Cortex of kidney (tissue), 1 donor: ENCODE measurements at places on chromosomes 12 and 14.

- DNase-seq, result no peak
Measured at GRCh38 chr12:108568338-108569154, 6.2 kb downstream of the ISCU start.

DNA sequence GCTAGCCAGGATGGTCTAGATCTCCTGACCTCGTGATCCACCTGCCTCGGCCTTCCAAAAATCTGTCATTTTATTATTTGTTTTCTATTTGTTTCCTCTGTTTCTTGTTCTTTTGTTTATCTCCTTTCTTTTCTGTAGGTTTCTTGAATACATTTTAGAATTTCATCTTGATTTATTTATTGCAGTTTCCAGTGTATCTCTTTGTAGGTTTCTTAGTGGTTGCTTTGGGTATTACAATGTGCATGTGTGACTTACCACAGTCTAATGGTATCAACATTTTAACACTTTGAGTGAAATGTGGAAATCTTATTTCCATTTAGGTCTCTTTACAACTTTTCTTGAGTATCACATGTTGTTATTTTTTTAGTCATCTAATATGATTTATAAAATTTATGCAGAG is 29.9 kb upstream of the MUCL1 start:
- DNase-seq, result no peak

- DNase-seq, result no peak
Measured at GRCh38 chr12:32334371-32334777, 65.0 kb upstream of the FGD4 start.

GRCh38 chr12:97027482-97027881 is 120.4 kb downstream of the NEDD1 start:
- DNase-seq, result no peak

- DNase-seq, result no peak
Measured at GRCh38 chr12:75374971-75375370, 15.9 kb upstream of the GLIPR1L2 start.

DNA sequence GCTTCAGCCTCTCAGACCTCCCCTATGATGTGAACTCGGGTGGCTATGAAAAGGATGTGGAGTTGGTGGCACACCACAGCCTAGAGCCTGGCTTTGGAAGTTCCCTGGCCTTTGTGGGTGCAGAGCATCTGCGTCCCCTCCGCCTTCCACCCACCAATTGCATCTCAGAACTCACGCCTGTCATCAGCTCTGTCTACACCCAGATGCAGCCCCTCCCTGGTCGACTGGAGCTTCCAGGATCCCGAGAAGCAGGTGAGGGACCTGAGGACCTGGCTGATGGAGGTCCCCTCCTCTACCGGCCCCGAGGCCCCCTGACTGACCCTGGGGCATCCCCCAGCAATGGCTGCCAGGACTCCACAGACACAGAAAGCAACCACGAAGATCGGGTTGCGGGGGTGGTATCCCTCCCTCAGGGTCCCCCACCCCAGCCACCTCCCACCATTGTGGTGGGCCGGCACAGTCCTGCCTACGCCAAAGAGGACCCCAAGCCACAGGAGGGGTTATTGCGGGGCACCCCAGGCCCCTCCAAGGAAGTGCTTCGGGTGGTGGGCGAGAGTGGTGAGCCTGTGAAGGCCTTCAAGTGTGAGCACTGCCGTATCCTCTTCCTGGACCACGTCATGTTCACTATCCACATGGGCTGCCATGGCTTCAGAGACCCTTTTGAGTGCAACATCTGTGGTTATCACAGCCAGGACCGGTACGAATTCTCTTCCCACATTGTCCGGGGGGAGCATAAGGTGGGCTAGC is 7.0 kb upstream of the RPS26 start:
- DNase-seq, result no peak

- DNase-seq, result no peak
Measured at GRCh38 chr12:26119391-26119989, 5.3 kb downstream of the BHLHE41 start.

DNA sequence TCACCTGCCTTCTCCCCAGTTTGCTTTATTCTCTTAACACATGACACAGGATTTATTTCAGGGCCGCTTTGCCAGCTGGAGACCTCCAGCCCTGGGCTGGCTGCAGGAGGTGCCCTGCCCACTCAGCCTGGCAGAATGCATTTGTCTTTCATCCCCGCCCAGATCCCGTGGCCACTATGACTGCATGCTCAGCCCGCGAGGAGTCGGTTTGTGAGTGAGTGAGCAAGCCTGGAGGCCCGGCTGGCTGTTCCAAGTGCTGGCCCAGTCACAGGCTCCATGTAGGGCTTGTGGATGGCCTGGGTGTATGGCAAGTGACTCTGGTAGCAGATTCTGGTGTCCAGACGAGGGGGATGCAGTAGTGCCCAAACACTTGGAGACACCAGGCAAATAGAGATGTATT is 2.1 kb downstream of the TDP1 start:
- no peak for DNase-seq

DNA sequence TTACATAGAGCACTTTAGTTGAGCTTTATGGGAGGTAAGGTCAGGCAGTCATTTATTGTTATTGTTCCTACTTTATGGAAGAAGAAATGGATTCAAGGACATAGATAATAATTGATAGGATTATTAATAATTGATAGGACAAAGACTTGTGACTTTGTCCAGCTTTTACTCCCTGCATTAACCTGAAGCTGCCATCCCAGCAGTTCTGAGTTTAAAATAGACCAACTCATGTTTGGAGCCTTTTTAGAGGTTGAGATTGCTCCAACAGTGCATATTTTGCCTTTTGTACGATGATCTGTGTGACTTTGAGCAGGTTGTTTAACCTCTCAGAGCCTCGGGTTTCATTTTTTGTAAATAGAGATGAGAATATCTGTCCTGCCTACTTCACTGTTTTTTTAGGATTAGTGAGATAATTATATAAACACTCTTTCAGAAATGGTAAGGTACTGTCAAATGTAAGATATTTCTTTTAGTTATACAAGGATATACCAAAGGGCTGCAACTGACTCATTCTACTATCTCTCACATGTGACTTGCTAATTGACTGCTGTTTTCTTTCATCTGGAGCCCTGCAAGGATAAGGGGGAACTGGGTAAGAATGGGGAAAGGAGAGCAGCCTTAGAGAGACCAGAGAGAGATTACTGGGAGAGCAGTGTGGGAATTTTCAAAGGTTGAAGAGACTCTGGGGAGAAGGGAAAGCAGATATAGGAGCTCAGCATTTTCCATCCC is 15.3 kb downstream of the WDR20 start:
- DNase-seq, result no peak

DNA sequence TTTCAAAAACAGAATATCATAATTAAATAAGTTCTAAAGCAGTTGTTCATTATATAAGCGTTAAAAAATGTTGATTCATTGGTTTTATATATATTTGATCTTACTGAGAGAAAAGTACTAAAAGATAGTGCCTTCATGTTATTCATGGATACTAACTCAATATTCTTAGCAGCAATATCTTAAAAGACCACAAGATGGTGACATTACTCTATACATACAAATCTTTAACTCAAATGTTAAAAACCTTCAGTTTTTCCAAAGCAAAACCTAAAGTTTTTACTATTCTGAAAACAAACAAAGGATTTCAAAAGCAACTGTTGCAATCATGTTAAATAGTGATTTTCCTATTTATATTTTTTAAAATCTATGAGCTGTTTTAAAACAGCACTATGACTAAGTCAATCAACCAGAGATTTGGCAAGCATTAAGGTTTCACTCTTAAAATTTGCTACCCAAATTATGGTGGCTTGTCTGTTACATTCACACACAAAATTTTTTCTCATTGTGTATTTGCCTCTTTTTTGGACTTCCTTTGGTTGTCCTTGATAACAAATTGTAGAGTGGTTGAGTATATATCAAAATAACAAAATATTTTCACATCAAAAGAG is 50.1 kb upstream of the RERGL start:
- DNase-seq, result no peak

DNA sequence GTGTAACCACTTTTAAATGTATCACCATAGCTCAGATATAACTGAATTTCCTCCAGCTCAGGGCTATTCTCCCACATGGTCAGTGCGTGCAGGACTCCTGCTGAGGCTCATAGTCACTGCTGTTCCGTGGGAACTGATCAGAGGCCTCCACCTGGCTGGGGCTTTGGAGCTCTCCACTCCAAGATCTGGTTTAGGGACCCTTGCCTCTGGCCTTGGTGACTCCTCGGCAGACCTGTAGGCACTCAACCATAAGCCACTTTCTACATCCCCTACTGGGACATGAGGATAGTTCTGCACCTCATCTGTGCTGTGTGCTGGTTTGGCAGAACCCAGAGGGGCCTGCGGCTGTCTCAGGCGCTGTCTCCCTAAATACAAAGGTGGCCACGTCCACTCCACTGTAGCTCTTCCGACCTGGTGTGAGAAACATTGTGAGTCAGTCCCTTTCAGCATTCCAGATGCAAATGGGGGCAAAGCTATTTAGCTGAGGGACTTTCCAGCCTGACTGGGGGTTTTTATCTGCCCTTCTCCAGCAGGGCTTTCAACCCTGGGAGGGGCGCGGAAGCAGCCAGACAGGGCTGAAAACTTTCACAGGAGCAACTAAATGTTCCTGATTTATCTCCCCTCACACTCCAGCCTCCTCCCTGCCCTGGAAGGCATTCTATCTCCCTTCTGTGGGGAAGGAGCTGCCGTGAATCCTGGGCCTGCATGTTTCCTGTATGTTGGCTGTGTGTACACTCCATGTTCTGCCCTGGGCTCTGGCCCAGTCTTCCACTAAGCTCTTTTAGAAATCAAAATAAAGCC is 218.3 kb upstream of the DAAM1 start:
- DNase-seq, result no peak
